ENCODE measurements at places on chromosomes 1 and 21.

GRCh38 chr21:14491269-14491681 lies 54.8 kb downstream of the SAMSN1 start:
- ATAC-seq = no peak

DNA sequence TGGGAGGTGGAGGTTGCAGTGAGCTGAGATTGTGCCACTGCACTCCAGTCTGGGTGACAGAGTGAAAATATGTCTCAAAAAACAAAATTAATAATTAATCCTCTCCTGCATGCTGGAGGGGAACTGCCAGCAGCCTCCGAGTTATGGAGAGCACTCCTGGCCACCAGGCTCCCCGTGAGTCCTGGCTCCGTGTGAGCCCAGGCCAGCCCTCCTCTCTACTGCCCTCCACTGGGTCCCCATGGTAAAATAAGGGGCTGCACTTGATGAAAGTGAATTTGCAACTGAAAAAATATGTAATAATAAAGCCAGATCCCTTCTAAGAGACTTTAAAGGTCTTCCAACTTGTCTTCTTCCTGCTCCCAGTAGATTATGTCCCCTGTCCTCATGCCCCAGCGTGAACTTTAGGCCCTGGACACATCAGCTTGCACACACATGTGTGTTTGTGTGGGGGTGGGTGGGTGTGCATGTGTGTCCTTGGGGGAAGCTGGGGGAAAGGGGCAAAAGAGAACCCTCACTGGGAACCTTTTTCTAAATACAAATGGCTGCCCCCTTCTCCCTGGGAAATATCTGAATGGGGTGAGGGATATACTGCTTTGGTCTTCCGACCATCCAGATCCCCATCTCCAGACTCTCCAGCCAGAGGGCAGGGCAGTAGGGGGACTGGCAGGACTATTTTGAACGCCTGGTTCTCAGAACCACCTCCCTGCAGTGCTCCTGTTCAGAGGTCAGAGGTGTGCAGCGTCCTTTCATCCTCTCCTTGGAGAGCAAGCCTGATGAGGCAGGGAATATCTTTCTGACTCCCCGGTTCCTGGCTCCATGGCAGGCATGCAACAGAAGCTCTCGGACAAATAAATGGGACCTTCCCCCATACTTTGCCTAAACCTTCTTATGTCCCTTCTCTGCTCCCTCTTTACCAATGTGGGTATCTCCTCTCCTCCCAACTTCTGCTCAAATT lies 26.2 kb downstream of the NEK2 start:
- ATAC-seq = no peak

DNA sequence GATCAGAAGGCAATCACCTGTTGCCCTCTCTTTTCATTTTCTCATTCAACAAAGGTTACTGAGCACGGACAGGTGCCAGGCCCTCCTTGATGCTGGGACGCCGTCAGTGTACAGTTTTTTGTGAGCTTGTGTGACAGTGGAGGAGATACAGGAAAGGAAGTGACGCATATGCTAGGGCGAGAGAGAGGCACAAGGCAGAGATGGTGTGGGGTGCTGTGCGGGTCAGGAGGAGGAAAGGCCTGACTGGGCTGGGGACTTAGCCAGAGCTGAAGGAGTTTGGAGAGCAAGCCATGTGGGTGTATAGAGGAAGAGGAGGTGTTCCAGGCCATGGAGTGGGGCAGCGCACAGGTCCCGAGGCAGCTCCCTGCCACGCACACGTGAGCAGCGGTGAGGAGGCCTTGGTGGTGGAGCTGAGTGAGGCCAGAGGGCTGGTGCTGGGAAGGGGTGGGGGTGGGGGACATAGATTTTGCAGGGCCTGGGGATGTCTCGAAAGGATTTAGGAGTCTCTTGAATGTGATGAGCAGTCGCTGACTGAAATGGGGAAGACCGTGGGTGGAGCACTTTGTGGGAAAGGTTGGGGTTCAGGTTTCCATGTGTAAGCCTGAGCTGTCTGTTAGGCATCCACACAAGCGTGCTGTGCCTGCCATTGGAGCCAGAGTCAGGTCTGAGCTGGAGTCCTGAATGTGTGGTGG lies 46.0 kb downstream of the TRAPPC10 start:
- peak; percentile 93 for ATAC-seq

DNA sequence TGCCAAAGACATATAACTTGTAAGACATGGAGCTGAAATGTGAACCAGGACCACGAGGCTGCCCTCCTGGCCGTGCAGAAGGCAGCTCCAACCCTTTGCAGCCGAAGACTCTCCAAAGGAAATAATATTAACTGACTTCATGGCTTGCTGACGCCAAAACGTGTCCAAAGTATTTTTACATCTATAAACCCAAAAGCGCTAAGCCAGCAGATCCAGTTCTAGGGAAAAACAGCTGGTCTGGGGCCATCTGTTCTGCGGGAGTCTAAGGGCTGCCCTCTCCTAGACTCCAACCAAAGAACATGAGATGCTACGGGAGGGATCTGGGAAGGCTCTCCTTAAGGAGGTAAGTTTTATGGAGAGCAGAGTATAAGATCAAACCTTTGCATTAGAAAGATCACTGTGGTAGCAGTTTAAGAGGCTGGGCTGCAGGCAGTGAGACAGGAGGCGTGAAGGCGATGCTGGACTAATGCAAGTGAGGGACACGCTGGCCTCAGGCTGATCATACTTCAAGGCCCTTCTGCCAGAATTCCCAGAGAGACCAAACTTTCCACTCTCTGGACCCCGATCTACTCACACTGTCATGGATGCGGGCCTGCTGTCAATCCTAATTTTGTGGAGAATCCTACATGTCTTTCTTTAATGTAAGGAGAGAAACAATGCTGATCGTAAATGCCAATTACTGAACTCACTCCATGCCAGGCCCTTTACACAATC lies 1.2 kb downstream of the TMEM53 start:
- no peak for ATAC-seq

GRCh38 chr1:1788136-1788535 lies 9.9 kb upstream of the NADK start:
- no peak for ATAC-seq

GRCh38 chr1:93111561-93111960 lies 32.5 kb downstream of the MTF2 start:
- no peak for ATAC-seq

DNA sequence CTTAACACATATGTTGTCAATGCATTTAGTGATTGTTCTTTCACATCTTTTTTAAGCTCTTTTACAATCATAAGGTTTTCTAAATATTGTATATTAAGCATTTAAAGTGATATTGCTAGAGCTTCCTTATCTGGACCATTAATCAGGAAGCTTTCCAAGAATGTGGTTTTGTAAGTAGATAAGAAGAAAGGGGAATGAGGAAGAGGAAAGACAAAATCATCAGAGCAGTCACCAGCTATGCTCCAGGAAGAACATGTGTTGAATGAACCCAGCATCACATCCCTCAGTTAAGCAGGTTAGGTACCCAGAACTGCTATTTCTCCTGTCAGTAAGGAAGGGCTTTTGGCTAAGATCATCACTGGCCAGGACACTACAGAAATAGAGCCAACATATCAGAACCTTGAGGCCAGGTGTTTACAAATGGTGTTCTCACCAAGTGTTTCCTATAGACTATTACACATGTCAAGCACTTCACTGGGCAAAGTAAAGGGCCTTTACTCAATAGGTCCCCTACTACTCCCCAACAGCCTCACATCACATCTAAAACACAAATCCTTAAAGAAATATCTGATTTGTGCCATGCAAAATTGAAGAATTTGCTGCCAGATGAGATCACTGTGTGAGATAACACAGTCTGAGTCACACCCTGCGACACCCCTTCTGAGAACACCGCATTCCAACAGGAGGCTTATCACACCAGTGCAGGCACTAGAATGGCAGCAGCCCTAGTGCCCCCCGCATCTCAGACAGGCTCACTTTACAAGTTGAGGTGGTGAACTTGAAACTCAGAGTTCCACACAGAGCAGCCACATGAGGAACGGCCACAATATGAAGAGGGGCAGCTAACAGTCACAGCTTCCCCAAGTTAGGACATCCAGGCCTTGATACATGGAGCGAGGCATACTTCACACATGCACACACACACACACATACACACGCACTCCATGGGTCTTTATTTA lies 1.8 kb upstream of the SPRR2A start:
- ATAC-seq = no peak
